ENCODE measurements at places on chromosomes 11 and 22. TPM values are rescaled to one million over a fixed set of nuclear protein-coding genes. Genes with fewer than 3 reads are reported as not detected.

DNA sequence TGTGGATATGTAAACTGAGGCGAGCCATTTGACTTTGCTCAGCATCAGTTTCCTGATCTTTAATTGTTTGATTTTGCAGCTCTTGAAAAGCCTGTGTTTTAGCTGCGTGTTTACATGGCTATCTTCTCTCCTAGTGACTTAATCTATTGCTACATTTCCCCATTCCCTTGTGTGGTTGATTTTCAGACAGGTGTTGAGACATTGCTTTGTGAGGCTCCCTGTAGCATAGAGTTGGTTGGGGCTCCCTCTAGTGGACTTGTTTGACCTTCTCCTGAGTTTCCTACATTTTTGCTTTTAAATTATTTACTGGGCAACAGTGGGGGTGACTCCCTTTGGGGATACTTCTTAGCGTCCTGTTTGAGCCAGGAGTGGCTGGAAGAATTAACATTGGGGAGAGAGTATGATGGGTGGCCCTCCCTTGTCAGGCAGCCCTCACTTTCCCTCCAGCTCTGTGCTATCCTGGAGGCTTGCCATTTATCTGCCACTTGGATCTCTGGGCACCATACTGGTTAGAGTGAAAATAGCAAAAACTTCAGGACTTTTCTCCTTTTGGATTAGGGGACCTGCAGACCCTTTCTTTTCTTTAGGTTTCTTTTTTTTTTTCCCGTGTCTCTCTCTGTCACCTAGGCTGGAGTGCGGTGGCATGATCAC is 9.2 kb upstream of the CBL start:
- peak; percentile 27 for DNase-seq

DNA sequence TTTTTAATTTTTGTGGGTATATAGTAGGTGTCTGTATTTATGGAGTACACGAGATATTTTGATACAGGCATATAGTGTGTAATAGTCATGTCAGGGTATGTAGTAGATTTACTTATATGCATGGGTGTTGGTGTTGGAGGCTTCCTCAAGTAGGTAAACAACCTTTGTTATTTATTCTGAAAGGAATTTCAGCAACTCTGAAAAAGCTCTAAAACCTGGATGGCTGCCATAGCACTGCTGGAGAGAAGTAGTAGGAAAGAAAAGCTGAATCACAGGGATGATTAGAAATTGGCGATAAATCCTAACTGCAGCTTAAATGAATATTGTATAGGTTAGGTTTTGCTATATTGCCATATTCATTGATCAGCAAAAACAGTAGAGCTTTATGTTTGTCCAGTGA is 44.4 kb upstream of the ST14 start:
- DNase-seq: peak; percentile 52

DNA sequence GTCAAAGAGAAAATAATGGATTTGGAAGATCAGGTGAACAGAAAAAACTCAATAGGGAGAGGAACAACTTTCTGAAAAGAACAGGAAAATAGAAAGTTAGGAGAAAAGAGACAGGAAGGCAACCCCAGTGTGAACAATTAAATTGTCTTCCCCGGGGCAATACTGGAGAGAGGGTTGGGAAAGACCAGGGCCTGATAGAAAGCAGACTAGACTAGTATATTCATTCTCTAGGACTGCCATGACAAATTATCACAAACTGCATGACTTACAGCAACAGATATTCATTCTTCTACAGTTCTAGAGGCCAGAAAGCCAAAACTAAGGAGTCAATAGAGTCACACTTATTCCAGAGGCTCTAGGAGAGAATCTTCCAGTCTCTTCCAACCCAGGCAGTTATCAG is 482.8 kb downstream of the SOX6 start:
- no peak for DNase-seq

DNA sequence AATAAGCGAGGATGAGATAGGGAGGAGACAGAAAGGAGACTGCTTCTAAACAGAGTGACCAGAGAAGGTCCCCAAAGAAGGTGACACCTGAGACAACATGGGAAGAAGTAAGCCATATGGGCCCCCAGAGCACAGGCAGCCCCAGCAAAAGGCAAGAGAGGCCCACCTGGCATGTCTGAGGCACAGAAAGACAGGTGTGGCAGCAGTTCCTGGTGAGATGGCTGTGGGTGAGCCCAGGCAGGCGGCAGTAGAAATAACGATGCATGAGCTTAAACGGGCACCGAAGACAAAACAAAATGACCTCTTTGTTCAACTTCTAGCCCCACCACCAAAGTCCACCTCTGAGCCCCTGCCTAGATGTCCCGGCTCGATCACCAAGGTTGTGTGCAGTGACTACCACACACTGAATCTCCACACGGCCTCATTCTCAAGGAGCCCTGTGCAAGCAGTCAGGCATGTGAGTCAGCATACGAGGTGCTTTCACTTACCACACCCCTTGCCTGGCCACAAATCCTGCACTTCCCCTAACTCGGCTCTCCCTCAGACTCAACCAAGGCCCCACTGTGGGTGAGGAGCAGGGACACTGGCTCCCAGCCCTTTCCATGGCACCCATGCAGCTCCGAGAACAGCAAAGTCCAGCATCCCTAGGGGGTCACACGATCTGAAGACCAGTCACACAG is 77.6 kb downstream of the PACSIN2 start:
- DNase-seq: peak; percentile 73

DNA sequence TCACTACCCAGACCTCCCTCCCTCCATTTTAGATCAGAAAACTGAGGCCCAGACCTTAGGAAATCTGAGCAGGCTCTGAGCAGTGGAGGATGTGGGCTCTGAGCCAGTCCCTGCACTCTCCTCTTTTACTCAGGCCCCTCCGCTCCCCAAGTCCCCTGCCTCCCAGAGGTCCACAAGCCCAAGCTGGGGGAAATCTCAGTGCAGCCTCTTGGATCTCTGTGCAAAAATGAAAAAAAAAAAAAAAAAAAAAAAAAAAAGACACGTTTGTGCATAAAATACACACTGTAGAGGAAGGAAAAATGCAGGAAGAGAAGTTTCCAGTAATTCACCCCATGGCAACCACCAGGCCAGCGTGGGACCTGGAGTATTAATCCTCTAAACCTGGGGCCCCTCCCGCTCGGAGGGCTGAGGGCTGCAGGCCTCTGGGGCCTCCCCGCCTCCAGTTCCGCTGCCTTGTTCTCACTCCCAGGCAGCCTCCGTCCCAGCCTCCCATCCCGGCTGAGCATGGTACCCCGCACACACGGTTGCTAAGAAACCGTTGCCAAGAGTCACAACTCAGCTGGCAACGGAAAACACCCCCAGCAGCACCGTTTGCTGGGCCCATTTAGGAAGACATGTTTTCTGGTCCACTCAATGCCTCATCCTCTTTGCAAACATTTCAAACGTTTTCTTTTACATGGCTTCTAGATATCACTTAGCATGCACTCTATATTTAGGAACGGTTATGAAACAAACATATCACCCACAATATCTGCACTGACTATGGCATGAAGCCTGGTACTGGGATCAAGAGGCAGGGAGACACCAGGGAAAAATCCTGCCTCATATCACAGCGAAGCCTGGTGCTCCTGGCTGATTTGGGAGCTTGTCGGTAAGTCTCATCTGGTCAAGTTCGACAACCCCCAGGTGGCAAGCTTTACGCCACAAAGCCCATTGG is 227.5 kb downstream of the CTTN start:
- DNase-seq: no peak

Gene KCNC1
- total RNA-seq: not detected

- DNase-seq: peak; percentile 79
Measured at GRCh38 chr11:112554586-112554985, 293.9 kb upstream of the PLET1 start.

Gene RIBC2
- total RNA-seq: 0.56 TPM

GRCh38 chr11:74011360-74012073 is 2.6 kb upstream of the UCP3 start:
- DNase-seq: no peak

Gene FGF4
- total RNA-seq: not detected

Gene GLB1L3
- total RNA-seq: not detected

Gene ASPHD2
- 3.4 TPM for total RNA-seq

DNA sequence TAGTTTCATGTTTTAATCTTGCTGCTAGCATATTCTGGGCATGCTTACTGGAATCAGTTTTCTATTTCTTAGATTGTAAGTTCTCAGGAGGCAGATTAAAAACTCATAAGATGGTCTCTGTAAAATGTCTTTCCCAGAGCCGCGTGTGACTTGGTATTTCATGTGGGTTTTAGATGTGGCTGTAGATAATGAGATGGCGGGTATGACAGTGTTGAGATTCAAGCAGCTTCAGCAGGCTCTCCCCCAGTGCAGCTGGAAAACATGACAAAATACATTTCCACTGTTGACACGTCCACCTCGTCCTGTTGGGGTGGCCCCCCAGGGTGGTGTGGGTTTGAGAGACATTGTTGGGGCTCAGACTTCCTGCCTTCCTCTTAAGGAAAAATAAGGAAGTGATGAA is 106.8 kb downstream of the KIRREL3 start:
- DNase-seq: no peak

Gene SLN
- total RNA-seq: not detected

- DNase-seq: no peak
Measured at GRCh38 chr22:37171662-37172061, 16.4 kb downstream of the C1QTNF6 start.

GRCh38 chr11:96329419-96329818 is 13.6 kb downstream of the MAML2 start:
- DNase-seq: no peak

- DNase-seq: peak; percentile 92
Measured at GRCh38 chr11:93842461-93842860, 8.0 kb downstream of the VSTM5 start.

DNA sequence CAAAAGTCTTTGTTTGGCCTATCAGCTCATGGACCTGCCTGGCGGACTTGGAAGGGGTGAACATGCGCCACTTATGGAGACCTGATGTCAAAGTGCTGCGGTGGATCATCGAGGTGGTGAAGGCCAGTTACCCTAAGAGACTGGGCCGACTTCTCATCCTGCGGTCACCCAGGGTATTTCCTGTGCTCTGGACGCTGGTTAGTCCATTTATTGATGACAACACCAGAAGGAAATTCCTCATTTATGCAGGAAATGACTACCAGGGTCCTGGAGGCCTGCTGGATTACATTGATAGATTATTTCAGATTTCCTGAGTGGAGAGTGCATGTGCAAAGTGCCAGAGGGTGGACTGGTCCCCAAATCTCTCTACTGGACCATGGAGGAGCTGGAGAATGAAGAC is 17.9 kb downstream of the ALKBH3 start:
- no peak for DNase-seq

Gene MOB2
- total RNA-seq: 25.4 TPM

GRCh38 chr11:36403661-36404060 is 106.4 kb downstream of the TRAF6 start:
- no peak for DNase-seq

- no peak for DNase-seq
Measured at GRCh38 chr22:47486569-47487312, 724.3 kb downstream of the TBC1D22A start.

GRCh38 chr22:49705972-49706352 is 121.7 kb downstream of the BRD1 start:
- no peak for DNase-seq

Gene NPAS4
- total RNA-seq: not detected

DNA sequence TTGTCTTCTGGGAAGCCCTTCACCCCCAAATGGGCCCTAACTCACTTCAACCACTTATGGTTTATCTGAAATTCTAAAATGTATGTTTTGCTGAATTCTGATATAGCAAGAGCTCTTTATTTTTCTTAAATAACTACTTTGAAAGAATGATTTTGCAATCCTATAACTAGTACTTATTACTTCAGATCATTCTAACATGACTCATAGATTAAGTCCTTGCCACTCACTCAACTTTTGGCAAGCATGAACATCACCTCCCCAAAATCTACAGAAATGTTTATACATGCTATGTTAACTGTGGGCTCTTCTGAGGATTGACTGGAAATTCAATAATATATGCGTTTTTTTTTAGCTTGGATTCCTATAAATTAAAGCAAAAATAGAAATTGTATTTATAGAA is 367.4 kb upstream of the FAT3 start:
- no peak for DNase-seq

Gene DRD2
- total RNA-seq: not detected

DNA sequence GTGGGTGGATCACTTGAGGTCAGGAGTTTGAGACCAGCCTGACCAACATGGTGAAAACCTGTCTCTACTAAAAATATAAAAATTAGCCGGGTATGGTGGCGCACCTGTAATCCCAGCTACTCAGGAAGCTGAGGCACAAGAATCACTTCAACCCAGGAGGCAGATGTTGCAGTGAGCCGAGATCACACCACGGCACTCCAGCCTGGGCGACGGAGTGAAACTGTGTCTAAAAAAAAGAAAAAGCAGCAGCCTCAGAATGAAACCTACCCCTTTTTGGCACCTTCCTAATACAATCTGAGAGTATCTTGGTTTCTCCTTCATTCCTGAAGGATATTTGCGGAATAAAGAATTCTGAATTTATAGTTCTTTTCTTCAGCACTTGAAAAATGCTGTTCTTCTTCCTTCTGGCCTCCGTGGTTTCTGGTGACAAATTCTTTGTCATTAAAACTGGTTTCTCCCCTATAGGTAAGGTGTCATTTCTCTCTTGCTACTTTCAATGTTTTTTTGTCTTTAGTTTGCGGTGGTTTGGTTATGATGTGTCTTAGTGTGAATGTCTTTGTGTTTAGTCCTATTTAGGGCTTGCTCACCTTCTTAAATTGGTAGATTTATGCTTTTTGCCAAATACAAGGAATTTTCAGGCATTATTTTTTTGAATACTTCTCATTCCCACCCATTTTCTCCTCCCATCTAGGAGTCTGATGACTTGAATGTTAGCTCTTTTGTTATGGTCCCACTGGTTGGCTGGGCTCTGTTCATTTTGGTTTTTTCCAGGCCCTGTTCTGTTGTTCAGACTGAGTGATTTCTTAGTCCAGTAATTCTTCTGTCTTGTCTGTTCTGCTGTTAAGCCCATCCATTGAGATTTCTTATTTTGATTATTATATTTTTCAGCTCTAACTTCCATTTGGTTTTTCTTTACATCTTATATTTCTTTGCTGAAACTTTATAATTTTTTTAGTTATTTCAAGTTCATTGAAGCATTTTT is 15.4 kb downstream of the ASRGL1 start:
- DNase-seq: no peak

GRCh38 chr11:128913806-128914205 is 22.6 kb downstream of the KCNJ5 start:
- DNase-seq: no peak

Gene TRIM6
- total RNA-seq: 2.5 TPM

DNA sequence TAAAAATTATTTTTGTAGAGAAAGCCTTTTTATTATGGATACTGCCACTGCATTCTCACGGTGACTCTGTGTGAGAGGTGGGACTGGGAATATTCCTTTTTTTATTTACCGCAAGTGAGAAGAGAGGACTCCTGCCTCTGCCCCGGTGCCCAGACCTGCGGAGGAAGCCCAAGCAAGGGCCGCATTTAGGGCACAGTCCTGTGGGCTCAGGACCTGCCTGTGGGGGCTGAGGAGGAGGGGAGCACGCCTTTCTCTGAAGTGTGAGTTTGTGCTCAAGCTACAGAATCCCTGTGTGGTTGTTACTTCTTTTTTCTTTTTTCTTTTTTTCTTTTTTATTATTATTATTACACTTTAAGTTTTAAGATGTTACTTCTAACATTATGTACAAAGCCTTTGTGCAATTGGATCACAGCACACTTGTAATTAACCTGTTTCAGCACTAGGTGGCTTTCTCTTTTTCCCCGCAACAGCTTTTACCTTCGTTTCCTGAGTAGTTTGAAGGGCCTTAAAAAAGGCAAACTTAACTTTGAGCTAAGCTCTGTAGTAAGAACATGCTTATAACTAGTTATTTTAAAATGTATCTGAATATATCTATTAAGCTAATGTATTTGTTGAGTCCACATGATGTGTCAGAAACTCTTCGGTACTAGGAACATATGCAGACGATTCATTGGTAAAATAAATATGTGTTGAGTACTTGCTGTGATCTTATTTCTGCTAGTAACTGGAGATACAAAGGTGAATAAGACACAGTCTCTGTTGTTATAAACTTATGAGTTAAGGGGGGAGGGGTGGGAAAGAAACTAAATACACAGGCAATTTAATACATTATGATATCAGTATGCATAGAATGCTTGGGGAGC is 18.3 kb downstream of the AMOTL1 start:
- no peak for DNase-seq

All from MG63 (cell line).